DND-41 (cell line): ENCODE measurements at places on chromosomes 1 and 21.

GRCh38 chr1:8416881-8417280, 99.0 kb downstream of the SLC45A1 start:
- peaks cover 3% of the 10 kb centered on the region; the same call in 1 of the 2 replicates for H3K4me1 ChIP-seq
- no peaks in the 10 kb centered on the region for H3K27me3 ChIP-seq
- H3K27ac ChIP-seq: no peak overlapping the region
- H3K4me3 ChIP-seq: no peak overlapping the region
- no peak for DNase-seq

DNA sequence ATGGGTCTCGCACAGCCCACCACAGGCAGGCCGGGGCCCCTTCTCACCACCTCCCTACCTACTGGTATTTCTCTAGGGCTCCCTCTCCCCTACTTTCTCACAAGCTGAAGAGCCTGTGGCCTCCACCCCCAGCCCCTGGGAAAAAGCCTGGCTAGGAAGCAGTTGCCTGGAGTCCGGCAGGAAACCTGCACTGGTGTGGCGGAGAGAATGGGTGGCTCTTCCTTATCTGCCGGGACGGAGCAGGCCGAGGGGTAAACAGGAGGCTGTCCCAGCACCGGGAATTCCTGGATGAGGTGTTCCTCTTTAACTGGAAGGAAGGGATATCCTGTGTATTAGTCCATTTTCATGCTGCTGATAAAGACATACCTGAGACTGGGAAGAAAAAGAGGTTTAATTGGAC, 125.8 kb downstream of the TLR5 start:
- no peak for DNase-seq
- H3K27ac ChIP-seq: no peak overlapping the region
- H3K4me3 ChIP-seq: no peak overlapping the region
- H3K36me3 ChIP-seq: no peaks in the 10 kb centered on the region
- H3K4me1 ChIP-seq: no peaks in the 10 kb centered on the region

- DNase-seq: no peak
- H3K4me3 ChIP-seq: no peak overlapping the region
- H3K4me1 ChIP-seq: no peaks in the 10 kb centered on the region
Measured at GRCh38 chr21:44647222-44647552, 973 bp downstream of the KRTAP10-11 start.

GRCh38 chr1:12627296-12627695, 9.3 kb upstream of the DHRS3 start:
- no peaks in the 10 kb centered on the region for H3K36me3 ChIP-seq
- H3K27me3 ChIP-seq: no peaks in the 10 kb centered on the region
- H3K27ac ChIP-seq: no peak overlapping the region
- no peaks in the 10 kb centered on the region for H3K4me1 ChIP-seq

DNA sequence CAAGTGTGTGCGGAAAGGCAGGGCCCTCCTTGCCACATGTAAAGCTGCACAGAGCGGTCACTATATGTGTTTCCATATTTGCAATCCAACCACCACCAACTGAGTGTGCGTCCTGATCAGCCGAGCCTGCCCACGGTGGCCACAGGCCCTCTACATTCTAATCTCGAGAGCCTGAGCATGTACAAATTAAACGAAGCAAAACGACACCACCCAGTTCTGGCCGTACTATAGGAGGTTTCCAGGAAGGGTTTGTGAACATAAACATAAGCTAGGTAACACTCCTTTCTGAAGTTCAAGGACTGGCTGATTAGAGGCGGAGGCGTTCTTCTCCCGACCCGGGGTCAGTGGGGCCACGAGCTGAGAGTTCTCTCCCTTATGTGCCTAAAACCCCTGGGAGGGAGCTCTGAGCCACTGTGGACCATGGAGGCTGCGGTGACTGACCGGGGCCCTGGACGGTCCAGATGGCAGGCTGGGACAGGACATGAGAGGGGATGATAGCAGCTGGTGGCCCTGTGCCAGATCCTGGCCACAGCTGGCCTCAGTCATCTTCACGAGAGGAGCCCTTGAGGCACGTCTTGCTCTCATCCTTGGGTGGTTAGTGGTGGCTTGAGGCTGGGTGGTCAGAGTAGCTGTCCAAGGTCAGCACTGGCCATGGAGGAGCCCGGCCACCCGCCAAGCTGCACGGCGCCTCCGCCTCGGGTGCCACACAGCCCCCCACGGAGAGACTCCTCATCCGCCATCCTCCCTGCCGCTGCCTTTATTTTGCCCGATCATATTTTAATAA, 39.1 kb upstream of the TRAPPC10 start:
- no peak overlapping the region for H3K27ac ChIP-seq
- no peak overlapping the region for H3K4me3 ChIP-seq
- H3K36me3 ChIP-seq: peaks cover 70% of the 10 kb centered on the region
- H3K4me1 ChIP-seq: no peaks in the 10 kb centered on the region
- no peaks in the 10 kb centered on the region for H3K27me3 ChIP-seq

DNA sequence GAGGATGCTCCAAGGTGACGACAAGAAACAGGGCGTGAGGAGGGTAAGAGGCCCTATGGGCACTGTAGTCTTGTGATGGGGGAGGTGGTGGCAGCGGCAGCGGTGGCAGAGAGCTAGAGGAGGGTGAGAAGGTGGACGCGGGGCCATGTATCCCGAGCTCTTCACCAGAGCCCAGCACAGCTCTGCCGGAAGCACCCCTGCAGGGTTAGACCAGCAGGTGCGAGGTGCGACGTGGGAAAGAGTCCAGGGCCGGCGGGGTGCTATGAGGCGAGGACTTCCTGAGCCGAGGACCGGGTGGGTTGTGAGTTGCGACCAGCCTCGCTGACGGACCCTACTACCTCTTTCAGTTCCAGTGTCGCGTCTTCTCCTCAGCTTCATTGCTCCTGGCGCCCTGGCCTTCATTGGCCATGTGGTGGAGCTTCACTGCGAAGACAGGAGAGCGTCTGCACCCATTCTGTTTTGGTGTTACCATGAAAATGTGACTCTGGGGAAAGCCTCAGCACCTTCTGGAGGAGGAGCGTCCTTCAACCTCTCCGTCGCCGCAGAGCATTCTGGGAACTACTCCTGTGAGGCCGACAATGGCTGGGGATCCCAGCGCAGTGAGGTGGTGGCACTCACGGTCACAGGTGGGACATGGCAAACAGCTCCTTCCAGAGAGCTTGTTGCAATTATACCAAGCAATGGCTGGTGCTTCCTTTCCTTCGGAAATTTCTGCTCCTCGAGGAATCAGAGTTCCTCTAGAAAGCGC, 67.9 kb upstream of the KIRREL1 start:
- H3K4me1 ChIP-seq: no peaks in the 10 kb centered on the region
- H3K27ac ChIP-seq: no peak overlapping the region
- no peak for DNase-seq
- no peaks in the 10 kb centered on the region for H3K36me3 ChIP-seq
- H3K4me3 ChIP-seq: no peak overlapping the region

DNA sequence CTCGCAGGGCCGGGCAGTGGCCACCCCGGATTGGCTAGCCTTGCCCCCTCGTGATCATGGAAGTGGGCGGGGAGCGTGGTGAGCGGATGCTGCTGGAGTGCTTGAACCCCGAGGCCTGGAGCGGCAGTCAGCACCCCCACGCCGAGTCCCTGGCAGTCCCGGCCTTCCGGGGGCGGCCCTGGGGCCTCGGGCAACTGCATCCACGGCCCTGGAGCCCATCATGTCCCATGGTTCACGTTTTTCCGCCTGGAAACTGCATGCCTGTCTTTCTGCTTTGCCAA, 45.6 kb downstream of the CDC7 start:
- no peak for DNase-seq
- no peak overlapping the region for H3K27ac ChIP-seq
- H3K4me3 ChIP-seq: no peak overlapping the region

DNA sequence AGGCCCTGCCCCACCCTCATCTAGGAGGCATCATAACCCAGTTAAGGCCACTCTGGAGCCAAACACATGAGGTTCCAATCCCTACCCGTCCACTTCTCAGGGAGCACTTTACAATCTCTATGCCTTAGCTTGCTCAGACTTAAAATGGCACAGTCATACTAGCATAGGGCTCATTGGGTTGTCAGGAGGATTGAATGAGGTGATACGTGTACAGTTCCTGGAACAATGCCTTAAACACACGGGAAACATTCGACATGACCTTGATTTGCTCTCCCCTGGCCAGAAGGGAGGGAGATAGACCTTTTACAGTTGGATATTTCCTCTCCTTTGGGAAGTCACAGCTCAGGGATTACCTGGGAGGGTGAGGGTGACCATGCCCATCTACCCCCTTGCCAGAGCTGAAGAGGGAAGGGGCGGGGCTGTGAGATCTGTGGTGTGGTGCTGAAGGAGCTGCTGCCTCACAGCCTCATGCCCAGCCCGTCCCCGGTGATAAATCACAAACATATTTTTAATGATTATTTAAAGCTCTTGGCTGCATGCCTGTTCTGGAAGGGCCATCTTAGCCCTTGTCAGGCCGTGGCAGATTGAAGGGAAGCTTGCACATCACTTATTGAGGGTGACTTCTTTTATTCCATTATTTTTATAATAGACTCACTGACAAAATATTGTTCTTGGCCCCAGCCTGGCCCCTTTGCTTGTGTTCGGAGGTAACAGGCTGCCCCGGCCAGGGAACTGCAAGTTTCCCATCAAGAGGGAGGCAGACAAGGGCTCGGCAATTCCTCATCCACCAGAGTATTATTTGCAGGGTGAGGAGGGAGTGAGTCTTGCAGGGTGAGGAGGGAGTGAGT, 83.4 kb downstream of the FOXD2 start:
- no peak overlapping the region for H3K4me3 ChIP-seq
- H3K4me1 ChIP-seq: no peaks in the 10 kb centered on the region
- no peaks in the 10 kb centered on the region for H3K36me3 ChIP-seq
- no peak for DNase-seq

DNA sequence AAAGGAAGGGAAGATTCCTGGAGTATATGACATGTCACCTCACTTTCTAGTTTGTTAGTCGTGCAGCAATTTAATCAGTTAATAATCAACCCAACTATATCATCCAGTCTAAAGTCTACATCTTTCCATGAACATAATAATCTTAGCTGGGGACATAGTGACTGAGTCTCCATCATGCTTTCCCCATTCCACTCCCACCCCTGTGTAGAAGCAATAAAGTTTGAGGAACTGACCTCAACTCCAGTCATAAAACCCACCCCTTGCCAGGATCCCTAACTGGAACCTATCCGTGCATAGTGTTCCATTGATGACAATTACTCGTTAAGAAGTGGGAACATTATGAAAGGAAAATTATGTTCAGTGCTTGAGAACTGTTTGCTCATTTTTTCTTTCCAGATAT, 48.9 kb upstream of the MROH9 start:
- H3K27ac ChIP-seq: no peak overlapping the region
- DNase-seq: no peak
- no peaks in the 10 kb centered on the region for H3K4me1 ChIP-seq

DNA sequence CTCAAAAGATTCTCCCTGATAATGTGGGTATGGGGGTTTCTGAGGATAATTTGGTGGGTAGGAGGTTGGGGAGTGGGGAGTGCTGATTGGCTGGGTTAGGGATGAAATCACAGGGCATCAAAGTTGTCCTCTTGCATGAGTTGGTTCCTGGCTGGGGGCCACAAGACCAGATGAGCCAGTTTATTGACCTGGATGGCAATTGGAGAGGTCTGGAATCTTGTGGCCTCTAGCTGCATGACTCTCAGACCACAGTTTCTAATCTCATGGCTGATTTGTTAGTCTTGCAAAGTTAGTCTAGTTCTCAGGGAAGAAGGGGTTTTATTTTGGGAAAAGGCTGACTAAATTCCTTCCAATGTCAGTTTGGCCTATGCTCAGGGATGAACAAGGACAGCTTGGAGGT, 3.3 kb upstream of the GBP1 start:
- no peaks in the 10 kb centered on the region for H3K36me3 ChIP-seq
- no peak overlapping the region for H3K4me3 ChIP-seq
- H3K27ac ChIP-seq: peak overlapping the region; percentile 12; the same call in 1 of the 2 replicates
- no peak for DNase-seq
- no peaks in the 10 kb centered on the region for H3K27me3 ChIP-seq

DNA sequence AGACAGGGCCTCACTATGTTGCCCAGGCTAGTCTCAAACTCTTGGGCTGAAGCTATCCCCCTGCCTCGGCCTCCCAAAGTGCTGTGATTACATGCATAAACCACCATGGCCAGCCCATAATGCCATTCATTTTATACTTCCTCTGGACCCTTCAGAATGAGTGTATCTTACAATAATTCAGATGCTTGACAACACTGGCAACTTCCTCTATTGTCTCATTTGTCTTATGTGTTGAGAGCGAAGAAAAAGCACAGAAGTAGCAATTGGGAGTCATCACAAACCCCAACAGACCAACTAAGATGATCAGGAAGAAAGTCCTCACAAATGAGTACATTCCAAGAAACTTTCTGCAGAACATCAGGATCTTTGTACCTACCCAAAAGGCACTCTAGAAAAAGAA, 191.9 kb downstream of the RERE start:
- H3K36me3 ChIP-seq: no peaks in the 10 kb centered on the region
- no peaks in the 10 kb centered on the region for H3K4me1 ChIP-seq
- no peak for DNase-seq
- H3K27me3 ChIP-seq: no peaks in the 10 kb centered on the region

- peaks cover 20% of the 10 kb centered on the region for H3K4me1 ChIP-seq
- H3K27me3 ChIP-seq: no peaks in the 10 kb centered on the region
- no peak overlapping the region; the same call in 1 of the 2 replicates for H3K27ac ChIP-seq
- DNase-seq: no peak
- no peak overlapping the region for H3K4me3 ChIP-seq
- H3K36me3 ChIP-seq: no peaks in the 10 kb centered on the region
Measured at GRCh38 chr1:116794804-116795481, 40.7 kb downstream of the CD2 start.

GRCh38 chr1:9942399-9942938, 722 bp downstream of the LZIC start:
- no peaks in the 10 kb centered on the region for H3K27me3 ChIP-seq
- H3K27ac ChIP-seq: peak overlapping the region; percentile 86
- peaks cover 31% of the 10 kb centered on the region for H3K4me1 ChIP-seq
- peak overlapping the region; percentile 88 for H3K4me3 ChIP-seq
- peaks cover 16% of the 10 kb centered on the region; the same call in 1 of the 2 replicates for H3K36me3 ChIP-seq
- peak; percentile 45 for DNase-seq

- no peaks in the 10 kb centered on the region for H3K4me1 ChIP-seq
- no peak for DNase-seq
- H3K27ac ChIP-seq: no peak overlapping the region
- no peaks in the 10 kb centered on the region for H3K27me3 ChIP-seq
Measured at GRCh38 chr1:51641096-51641495, 24.2 kb downstream of the OSBPL9 start.

GRCh38 chr1:28354121-28354520, 15.4 kb upstream of the PHACTR4 start:
- H3K4me3 ChIP-seq: no peak overlapping the region
- H3K27me3 ChIP-seq: no peaks in the 10 kb centered on the region
- no peak overlapping the region for H3K27ac ChIP-seq
- no peaks in the 10 kb centered on the region for H3K36me3 ChIP-seq

- H3K36me3 ChIP-seq: no peaks in the 10 kb centered on the region; the same call in 1 of the 2 replicates
- no peak overlapping the region for H3K4me3 ChIP-seq
- peak overlapping the region; percentile 95 for H3K27ac ChIP-seq
- DNase-seq: peak; percentile 92
- H3K4me1 ChIP-seq: peaks cover 47% of the 10 kb centered on the region
Measured at GRCh38 chr1:116504308-116505156, 66.3 kb downstream of the CD58 start.

- H3K4me1 ChIP-seq: no peaks in the 10 kb centered on the region
- DNase-seq: no peak
- H3K27ac ChIP-seq: no peak overlapping the region
- no peaks in the 10 kb centered on the region for H3K27me3 ChIP-seq
- H3K4me3 ChIP-seq: no peak overlapping the region
Measured at GRCh38 chr1:9376886-9377333, 84.2 kb downstream of the SPSB1 start.
